Progenitor cell of endocrine pancreas (in vitro differentiated cells): ENCODE measurements at places on chromosomes 2 and 18.

DNA sequence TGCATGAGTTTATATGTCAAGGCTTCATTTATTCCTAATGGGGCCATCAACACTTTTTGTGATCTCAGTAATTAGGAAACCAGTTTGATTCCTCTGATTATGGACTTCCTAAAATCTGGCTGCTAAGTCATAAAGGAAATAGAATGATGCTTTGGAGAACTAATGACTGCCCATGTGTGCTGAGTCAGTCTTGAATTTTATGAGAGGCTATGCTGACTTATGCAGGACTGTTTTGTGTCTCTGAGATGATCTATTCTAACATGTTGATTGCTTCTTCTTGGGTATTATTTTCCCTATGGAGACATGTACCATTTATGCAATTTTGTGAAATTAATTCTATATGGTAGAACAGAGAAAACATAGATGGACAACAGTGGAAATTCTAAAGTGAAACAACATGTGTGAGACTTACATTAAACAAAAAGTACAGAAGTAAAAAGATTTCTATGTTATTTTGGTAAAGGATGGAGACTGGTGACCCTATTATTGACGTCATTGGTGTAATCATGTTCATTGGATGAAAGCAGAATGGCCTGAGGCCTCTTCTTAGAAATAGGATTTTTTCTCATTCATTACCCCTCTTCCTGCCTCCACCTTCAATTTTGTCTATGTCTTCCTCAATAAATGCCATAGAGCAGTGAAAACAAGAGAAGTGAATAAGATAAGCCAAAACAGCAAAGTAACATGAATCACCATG, 1658.2 kb upstream of the PIK3C3 start:
- DNase-seq: no peak

DNA sequence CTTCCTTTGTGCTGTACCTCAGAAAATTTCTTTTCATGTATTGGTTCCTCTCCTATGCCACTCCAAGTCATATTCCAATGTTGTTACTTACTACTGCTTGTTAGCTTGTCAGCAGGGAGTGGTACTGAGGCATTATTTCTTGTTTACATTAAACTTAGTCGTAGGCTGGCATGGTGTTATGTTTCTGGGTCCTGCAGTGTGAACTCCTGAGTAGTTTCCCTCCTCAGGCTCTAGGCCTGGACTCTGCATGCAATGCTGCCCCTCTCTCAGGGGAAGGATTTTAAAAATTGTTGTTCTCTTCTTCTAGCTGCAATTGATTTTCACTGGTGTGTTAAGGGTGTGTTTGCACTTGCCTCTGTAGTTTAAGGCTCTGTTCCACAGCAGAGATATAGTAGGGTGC, 671.6 kb downstream of the PLCL1 start:
- no peak for DNase-seq

- no peak for DNase-seq
Observed at GRCh38 chr2:68577183-68577582, 66.2 kb upstream of the PROKR1 start.

- no peak for DNase-seq
Observed at GRCh38 chr18:13893418-13893760, 21.9 kb downstream of the MC2R start.

GRCh38 chr18:34807106-34807796, 97.2 kb downstream of the DTNA start:
- DNase-seq: no peak

DNA sequence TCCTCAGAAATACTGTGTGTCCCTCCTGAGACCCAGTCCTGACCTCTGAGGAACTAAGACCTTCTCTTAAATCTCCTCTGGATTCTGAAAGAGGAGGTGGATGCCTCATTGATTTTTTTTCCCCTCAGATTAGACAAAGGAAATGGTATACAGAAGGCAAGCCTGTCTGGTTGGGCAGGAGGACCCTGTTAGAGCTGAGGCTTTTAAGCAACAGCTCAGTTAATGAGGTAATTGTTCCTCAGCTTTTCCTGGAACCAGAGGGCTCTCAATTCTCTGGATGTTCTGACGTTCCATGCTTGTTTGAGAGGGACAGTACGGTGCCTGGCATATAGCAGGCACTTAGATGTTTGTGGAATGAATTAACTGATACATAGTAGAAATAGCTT, 61.7 kb upstream of the MCFD2 start:
- no peak for DNase-seq

GRCh38 chr2:71467180-71467815, 13.9 kb downstream of the DYSF start:
- no peak for DNase-seq

GRCh38 chr2:167752734-167753133, 494.7 kb downstream of the STK39 start:
- DNase-seq: no peak

- no peak for DNase-seq
Observed at GRCh38 chr18:7068871-7069590, 48.6 kb downstream of the LAMA1 start.

DNA sequence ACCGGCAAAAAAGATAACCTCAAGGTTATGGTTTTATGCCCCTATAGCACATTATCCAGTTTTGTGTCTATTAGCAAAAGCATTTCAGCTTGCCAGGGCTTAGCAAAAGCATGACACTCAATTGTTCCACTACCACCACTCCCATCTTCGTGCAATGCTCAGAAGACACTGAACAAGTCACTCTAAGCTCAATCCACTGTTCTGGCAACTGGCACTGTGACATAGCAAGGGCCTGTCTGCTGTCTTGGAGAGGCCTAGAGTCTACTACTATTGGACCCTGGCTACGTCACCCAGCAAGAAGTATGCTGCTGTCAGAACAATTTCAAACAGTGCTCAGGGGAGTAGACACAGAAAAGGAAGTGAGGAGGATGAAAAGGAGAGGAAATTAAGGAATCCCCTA, 103.5 kb upstream of the PPP1CB start:
- DNase-seq: no peak

GRCh38 chr2:140601342-140601741, 1529.5 kb downstream of the LRP1B start:
- no peak for DNase-seq

GRCh38 chr2:175136334-175137215, 31.4 kb downstream of the ATF2 start:
- no peak for DNase-seq

- DNase-seq: no peak
Observed at GRCh38 chr2:26735097-26735496, 29.0 kb upstream of the SLC35F6 start.

DNA sequence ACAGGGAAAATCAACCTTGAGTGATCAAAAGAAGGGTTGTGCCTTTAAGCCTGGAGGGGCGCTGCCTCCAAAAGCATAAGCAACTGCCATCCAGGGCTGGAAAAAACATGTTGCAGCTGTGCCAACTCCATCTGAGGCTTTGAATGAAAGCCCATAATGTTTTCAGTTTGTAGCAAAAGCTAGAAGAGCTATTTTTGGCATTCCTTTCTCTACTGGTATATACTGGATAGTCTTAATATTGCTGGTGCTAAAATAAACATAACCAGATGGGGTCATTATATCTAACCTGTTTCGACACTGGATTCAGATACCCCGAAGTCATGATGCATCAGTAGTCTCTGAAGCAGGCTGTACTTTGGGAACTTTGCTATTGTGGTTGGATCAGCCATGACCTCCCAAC, 25.1 kb downstream of the ANXA4 start:
- no peak for DNase-seq

GRCh38 chr2:199842631-199843395, 8.2 kb downstream of the FTCDNL1 start:
- DNase-seq: no peak

DNA sequence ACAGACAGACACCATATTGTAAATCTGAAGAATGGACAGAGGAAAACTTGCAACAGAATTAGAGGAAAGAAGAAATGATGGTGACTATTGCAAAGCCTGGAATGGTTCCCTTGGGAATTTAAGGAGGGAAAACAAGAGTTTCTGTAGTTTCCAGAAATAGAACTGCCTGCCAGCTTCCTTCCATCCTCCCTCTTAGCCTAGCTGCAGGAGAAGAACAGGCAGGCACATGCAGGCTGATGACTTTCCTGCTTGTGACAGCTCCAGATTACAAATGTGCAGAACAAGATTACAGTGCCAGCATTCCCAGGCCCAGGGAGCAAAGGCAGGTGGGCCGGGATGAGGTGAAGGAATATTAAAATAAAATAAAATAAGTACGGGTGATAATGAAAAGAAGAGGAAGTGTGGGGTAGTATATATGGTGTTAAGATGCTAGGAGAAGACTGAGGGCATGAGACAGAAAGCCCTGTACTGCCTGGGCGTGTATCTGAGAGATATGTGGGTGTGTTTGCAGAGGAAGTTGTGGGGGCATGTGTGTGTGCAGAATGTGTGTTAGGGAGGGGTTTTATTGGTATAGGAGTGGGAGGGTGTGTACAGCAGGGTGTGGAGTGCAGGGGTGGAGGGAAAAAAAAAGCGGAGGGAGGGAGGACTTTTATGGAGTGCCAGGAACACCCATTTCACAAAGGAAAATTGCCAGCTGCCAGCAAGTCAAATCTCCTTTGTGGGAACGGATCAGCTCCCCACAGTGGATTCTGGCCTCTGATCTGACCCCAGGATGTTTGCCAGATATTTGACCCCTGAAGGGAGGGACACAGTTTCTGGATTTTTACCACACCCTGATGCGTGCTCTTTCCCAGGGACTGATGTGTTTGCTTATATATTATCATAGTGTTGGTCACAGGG, 43.9 kb upstream of the NEMP2 start:
- DNase-seq: no peak

DNA sequence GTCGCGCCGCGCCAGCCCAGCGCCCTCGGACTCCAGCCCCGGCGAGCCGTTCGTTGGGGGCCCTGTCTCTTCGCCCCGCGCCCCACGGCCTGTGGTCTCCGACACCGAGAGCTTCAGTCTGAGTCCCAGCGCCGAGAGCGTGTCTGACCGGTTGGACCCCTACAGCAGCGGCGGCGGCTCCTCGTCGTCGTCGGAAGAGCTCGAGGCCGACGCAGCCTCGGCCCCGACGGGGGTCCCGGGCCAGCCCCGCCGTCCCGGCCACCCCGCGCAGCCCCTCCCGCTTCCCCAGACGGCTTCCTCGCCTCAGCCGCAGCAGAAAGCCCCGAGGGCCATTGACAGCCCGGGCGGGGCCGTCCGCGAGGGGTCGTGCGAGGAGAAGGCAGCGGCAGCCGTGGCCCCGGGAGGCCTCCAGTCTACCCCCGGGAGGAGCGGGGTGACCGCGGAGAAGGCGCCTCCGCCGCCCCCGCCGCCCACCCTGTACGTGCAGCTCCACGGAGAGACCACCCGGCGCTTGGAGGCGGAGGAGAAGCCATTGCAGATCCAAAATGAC, 1.4 kb downstream of the PHLPP1 start:
- peak; percentile 45 for DNase-seq

GRCh38 chr2:8481463-8482009, 200.3 kb upstream of the ID2 start:
- no peak for DNase-seq

GRCh38 chr2:152508446-152508845, 173.5 kb downstream of the FMNL2 start:
- DNase-seq: no peak

- no peak for DNase-seq
Observed at GRCh38 chr2:198874472-198874858, 583.3 kb downstream of the SATB2 start.

- no peak for DNase-seq
Observed at GRCh38 chr2:241413929-241414580, 58.0 kb downstream of the FARP2 start.

GRCh38 chr2:111983478-111984212, 71.4 kb upstream of the TMEM87B start:
- DNase-seq: no peak

GRCh38 chr2:212032536-212033219, 505.9 kb downstream of the ERBB4 start:
- no peak for DNase-seq
